ENCODE measurements at places on chromosomes 5 and 9.

DNA sequence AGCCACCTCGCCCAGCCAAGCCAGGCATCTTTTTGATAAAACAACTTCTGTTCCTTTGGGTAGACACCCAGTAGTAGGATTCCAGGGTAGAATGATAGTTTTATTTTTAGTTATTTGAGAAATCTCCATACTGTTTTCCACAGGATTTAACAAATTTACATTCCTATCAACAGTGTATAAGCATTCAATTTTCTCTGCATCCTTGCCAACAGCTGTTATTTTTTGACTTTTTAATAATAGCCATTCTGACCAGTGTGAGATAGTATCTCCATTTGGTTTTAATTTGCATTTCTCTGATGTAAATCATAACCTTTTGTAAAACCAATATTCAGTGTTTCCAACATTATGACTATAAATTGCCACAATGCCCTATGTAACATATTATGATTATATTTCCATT is 28.2 kb upstream of the CCNB1 start:
- ATAC-seq: no peak

DNA sequence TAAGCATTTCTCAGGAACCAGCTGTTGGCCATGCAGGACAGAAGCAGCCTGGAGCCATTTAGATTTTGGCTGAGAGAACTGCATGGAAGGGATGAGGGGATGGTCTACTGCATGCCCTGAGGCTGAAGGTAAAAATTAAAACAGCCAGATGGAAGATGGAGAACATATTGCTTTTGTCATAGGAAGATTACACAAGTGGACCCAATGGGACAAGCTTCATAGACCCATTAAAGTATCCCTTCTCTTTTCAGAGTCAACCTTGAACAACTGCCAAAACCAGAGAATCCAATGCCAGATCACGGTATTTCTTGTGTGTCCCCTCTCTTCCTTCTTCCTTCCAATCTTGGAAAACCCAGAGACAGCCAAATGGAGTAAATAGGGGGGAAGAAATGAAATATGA is 253.4 kb downstream of the NR2F1-AS1 start:
- no peak for ATAC-seq

- no peak for ATAC-seq
Observed at GRCh38 chr5:85077581-85077980, 692.9 kb upstream of the EDIL3 start.

DNA sequence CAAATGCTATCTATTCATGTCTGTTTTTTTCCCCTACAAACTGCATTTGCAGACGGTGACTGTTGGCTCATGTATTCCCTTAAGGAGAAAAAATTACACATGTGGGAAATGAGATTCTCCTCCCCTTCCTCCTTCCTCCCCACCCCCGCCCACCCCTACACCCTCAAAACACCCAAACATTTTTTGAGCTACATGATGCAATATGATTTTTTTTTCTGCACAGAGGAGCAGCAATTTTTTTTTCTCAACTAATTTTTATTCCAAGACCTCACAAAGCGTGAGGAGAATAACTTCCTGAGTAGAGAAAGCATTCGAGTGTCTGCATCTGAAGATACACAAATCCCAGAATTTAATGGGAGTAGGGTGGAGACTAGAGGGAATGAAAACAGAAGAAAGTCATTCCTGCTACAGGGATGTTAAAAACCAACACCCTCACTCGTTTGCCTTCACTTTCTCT is 118.1 kb downstream of the PRDM6 start:
- no peak for ATAC-seq

- ATAC-seq: no peak
Observed at GRCh38 chr5:172616730-172617129, 24.3 kb upstream of the NEURL1B start.

DNA sequence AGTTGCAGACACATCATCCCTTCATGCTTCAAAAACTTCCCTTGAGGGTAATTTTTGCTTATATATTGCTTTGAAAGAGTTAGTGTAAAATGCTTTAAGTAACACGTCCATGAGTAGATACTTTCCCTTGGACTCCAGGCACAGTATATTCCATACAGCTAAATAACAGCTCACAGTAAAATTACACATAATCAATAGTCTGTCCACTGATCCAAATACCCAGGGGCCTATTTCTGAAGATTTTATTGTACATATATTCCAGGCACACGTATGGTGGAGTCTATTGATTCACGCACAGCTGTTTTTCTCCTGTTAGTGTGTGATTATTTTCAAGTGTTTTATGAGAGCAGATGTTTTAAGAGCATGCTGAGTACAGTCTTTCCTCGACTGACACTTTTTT is 223.7 kb upstream of the GRAMD2B start:
- no peak for ATAC-seq

DNA sequence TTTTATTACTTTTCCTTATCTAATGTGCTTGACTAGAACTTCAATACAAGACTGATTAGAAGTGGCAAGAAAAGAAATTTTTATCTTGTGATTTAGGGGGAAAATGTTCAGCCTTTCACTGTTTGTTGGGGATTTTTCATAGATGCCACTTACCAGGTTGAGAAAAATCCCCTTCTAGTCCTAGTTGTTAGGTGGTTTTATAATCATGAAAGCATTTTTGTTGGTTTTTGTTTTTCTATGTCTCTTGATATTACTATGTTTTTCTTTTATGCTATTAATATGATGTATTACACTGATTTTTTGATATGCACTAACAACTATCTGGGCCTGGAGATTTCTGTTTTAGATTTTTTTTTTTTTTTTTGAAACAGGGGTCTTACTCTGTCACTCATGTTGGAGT is 134.0 kb downstream of the PARP8 start:
- ATAC-seq: no peak

GRCh38 chr5:98504505-98504904 is 269.0 kb upstream of the RGMB start:
- ATAC-seq: no peak
